ENCODE measurements at places on chromosomes 5 and 9.

GRCh38 chr5:157613385-157614245 lies 38.0 kb upstream of the ADAM19 start:
- DNase-seq: no peak

- DNase-seq: no peak
Observed at GRCh38 chr5:74822288-74822687, 43.9 kb downstream of the FAM169A start.

GRCh38 chr9:17829812-17830385 lies 251.0 kb downstream of the SH3GL2 start:
- no peak for DNase-seq

GRCh38 chr5:142233083-142234032 lies 91.5 kb downstream of the SPRY4 start:
- no peak for DNase-seq

DNA sequence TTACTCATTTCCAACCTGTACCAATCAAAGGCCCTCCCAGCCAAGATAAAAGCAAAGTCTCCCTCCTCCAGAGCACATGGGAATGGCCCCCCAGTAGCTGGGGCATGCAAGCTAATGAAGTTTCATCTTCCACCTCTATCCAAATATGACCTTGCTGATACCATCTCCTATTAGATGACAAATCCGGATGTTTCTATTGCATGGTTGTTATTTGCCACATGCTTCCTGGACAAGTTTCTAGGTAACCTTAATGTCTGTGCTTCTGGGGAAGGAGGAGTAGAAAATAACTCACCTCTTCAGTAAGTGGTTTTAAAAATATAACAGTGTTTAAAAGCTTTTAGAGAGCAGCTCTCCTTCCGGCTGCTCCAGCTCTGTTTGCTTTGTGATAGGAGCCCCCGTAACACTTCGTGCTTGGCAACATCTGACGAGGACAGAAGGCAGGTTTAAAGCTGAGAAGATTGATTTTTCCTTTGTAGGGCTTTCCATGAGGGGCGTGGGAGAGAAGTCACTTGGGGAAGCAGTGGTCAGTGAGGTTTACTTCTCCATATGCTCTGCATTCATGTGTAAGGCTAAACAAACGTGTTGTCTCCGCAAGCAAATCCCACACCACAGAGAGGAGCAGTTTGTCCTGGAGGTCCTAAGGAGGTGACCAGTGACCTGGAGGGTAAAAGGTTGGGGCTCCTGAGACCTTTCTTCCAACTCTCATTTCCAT lies 40.3 kb upstream of the GLRX start:
- no peak for DNase-seq

- no peak for DNase-seq
Observed at GRCh38 chr9:88344013-88344412, 44.2 kb upstream of the SPIN1 start.

- peak; percentile 42 for DNase-seq
Observed at GRCh38 chr5:180090098-180090768, 18.7 kb upstream of the RNF130 start.

DNA sequence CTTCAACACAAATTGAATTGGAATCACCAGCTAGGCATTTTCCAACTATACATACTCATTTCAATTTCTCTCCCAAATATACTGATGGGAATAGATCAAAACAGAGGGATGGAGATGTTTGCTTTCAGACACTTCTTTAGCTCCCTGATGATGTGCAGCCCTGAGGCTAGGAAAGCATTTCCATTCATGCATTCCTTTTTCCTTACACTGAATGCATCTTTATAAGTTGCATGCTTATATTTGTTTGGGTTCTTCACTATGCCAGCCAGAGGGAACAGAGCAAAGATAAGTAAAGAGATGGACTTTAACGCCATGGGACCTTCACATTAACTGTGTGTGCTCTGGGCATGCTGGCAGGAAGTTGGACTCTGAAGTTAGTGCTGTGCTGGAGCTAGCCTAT lies 696.5 kb upstream of the CDH9 start:
- DNase-seq: no peak

DNA sequence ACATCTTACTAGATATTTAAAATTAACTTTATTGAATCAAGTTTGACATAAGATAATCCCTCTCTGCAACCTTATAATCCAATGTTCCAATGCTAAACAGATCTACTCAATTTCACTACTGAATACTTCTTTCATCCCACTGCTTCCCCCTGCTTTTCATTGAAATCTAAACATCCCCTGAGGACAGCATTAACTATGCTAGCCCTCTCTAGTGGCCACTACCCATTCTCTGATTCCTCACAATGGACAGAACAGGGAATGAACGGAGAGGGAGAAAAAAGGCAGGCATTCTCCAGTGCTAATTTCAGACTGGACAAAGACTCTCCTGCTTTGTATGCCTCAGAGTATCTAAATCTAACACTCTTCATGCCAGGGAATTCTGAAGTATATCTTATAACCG lies 54.3 kb upstream of the RGS7BP start:
- no peak for DNase-seq

DNA sequence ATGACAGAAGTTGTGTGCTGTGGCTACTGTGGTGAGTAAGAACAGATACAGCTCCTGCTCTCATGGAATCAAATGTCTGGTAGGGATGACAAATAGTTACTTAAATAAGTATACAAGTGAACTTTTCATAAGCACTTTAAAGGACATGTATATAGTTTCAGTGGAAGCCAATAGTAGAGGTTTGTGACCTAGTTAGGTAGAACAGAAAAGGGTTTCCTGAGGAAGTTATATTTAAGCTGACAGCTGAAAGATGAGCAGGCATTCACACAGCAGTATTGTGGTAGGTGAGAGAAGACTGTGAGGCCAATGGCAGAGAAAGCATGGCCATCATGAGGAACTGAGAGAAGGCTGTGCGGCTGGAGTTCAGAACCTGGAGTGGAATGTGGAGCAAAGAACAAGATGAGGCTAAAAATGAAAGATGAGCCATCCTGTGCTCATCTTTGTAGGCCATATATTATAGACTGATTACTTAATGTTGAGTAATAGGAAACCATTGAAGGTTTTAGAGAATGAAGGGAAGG lies 15.4 kb downstream of the FAM174A start:
- DNase-seq: no peak

DNA sequence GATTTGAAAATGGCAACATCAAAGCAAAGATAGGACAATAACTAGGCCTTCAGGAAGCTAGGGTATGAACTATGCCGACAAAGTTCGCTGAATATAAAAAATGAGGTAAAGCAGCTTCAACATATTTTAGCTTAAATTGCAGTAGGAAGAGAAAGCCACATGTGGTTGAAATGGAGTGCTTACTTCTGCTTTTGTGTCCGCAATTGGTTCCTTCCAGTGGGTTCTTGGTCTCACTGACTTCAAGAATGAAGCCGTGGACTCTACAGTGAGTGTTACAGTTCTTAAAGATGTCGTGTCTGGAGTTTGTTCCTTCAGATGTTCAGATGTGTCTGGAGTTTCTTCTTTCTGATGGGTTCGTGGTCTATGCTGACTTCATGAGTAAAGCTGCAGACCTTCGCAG lies 95.2 kb downstream of the APTX start:
- DNase-seq: no peak

GRCh38 chr5:93599399-93600120 lies 16.5 kb downstream of the NR2F1 start:
- DNase-seq: no peak

- no peak for DNase-seq
Observed at GRCh38 chr5:54620141-54620933, 102.8 kb downstream of the SNX18 start.

- DNase-seq: no peak
Observed at GRCh38 chr5:133219296-133219695, 167.5 kb downstream of the HSPA4 start.

DNA sequence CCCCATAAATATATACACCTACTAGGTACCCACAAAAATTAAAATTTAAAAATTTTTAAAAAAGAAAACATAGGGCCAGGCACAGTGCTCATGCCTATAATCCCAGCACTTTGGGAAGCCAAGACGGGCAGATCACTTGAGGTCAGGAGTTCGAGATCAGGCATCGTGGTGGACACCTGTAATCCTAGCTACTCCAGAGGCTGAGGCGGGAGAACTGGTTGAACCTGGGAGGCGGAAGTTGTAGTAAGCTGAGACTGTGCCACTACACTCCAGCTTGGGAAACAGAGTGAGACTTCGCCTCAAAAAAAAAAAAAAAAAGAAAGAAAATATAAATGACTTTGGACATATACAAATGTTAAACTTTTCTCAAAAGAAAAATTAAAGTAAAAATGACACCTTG lies 33.3 kb upstream of the RNF38 start:
- DNase-seq: no peak

Data from A172 (cell line).